ENCODE measurements at places on chromosomes 1 and 21.

- DNase-seq = no peak
These were observed 95.5 kb upstream of the TMPRSS2 start for GRCh38 chr21:41603476-41603875.

- DNase-seq = no peak
These were observed 9.5 kb downstream of the TINAGL1 start for GRCh38 chr1:31585736-31586365.

DNA sequence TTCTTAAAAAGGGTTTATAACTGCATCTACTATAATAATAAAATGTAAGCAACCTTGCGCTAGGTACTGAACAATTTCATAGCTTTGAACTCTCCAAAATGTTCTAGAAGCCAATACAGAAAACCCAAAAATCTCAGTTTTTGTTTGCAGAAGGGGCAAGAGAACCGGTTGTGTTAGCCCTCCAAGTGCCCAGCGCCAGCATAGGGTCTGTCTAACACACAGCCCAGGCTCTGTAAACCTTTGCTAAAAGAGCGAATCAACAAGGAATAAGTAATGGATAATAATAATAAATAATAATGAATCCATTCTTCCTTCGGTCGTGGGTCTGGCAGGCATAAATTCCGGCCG is 333 bp upstream of the CHAF1B start:
- DNase-seq = no peak

- no peak for DNase-seq
These were observed 296.3 kb downstream of the SMYD3 start for GRCh38 chr1:246210756-246211155.

- DNase-seq = no peak
These were observed 30.3 kb downstream of the WNT4 start for GRCh38 chr1:22112554-22112953.

DNA sequence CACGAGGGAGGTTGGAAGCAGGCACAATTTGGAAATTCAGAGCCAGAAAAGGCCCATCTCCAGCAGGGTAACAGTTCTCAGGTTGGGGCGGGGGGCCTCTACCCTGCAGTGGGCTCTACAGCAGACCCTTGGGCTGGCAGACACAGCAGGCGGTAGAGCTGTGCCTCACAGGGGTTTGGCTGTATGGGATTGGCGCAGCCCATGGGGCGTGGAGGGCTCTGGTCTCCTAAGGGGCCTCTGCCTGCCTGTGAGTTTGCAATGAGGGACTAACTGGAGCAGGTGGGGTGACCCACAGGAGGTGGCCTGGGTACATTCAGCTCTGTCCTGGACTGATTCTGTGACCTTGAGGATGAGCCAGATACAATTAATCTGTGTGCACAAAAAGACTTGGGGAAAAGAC is 124.1 kb downstream of the CAMTA1 start:
- DNase-seq = no peak

GRCh38 chr1:206937425-206937824 is 8.8 kb downstream of the PIGR start:
- DNase-seq = no peak

GRCh38 chr1:42380586-42381279 is at the start of gene RIMKLA:
RIMKLA (plus strand) TSS chr1:42380792; CDS start chr1:42380935, 143 bp downstream.
- DNase-seq = peak; percentile 44

DNA sequence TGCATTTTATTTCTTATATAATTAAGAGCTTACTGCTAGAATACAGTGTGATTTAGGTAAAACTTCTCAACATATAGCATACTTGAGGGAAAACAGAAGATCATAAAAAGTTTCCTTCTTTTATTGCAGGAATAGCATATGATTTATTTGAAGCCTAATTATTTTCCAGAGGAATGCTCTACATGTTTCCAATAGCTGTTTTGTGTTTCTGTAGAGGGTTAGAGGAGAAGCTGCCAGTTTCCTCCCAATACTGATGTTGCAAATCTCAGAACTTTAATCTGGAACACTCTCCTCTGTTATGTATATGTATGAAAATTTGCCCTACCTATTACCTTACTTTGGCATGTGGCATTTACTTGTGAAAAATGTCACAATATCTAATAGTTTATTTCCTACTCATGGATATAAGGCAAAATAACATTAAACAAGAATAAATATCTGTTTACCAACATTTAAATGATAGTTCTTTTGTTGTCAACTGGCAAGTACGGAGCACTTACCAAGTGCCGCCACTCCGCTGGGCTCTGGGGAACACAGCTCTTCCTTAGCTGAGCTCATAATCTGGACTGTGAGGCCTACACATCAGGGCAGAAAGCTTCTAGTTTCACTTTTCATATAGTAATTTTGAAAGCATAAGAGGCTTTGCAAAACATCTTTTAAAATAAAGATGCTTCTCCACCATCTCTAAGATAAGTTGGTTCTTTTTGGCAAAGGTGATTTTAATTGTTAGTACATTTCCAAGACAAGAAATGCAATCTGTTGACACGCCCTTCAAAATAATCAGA is 239.8 kb upstream of the C1orf105 start:
- peak; percentile 68 for DNase-seq
